ENCODE measurements at places on chromosomes 4 and X.
A peak's percentile ranks its signal among the peaks of the same experiment; 100 is the strongest.

- DNase-seq = no peak
Observed at GRCh38 chr4:135548711-135549110, 1347.1 kb upstream of the PABPC4L start.

DNA sequence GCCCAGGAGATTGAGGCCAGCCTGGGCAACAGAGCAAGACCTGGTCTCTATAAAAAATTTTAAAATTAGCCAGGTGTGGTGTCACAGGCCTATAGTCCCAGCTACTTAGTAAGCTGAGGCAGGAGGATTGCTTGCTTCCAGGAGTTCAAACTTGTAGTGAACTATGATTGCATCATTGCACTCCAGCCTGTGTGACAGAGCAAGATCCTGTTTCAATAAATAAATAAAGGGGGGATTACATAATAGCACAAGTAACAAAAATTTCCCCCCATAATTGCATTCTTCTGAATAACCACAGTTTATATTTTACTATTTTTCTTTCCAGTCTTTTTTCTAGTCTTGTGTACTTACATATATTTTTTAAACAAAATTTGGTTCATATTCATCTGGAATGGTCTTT lies 135.6 kb downstream of the CHIC2 start:
- DNase-seq = peak; percentile 72

DNA sequence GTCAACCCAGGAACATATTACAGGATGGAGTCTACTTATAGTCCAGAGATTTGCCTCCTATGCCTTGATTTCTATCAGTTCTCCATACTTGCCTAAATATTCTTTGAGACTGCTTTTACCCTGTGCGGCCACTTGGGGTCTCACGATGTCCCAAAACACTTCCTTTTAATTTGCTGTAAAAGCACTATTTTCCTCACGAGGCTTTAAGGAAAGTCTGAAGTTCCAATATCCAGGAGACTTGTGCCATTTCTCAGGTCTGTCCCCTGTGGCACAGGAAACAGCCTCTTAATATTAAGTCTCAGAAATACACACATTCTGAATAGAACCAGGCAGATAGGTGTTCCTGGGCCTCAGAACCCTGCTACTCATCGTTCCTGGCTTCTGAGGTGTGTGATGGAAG lies 142.9 kb downstream of the TMEM164 start:
- DNase-seq = no peak

DNA sequence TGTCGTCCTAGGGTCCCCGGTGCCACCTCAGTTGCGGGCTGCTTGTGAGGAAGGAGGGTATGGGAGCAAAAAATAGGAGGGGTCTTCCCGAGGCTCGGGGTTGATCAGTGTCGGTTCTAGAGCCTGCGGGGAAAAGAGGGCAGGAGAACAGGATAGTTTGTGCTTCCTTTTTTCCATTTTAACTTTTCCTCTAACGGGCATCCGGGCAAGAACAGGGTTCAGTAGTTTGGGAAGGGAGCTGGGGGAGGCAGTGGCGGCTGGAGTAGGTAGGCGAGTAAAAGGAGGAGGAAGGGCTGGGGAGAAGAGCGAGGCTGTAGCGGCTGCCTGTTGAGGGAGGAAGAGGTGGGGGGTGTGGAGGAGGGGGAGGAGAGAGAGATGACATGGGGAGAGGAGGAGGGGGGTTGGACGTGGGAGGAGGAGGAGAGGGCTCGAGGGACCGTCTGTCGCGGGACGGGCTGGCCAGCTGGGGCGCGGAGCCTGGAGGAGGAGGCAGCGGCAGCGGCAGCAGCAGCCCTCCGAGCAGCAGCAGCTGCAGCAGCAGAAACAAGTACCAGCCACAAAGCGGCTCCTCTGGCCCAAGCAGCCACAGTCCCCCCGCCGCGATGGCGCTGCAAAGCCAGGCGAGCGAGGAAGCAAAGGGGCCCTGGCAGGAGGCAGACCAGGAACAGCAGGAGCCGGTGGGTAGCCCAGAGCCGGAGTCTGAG lies at the start of gene SLC16A2:
Gene SLC16A2 (plus strand): TSS at position 458 of the 704 bp plus-strand sequence. CDS start 145 bp downstream, at position 603.
- DNase-seq = peak; percentile 76

GRCh38 chrX:41240509-41240908 lies 93.5 kb upstream of the DDX3X start:
- no peak for DNase-seq

DNA sequence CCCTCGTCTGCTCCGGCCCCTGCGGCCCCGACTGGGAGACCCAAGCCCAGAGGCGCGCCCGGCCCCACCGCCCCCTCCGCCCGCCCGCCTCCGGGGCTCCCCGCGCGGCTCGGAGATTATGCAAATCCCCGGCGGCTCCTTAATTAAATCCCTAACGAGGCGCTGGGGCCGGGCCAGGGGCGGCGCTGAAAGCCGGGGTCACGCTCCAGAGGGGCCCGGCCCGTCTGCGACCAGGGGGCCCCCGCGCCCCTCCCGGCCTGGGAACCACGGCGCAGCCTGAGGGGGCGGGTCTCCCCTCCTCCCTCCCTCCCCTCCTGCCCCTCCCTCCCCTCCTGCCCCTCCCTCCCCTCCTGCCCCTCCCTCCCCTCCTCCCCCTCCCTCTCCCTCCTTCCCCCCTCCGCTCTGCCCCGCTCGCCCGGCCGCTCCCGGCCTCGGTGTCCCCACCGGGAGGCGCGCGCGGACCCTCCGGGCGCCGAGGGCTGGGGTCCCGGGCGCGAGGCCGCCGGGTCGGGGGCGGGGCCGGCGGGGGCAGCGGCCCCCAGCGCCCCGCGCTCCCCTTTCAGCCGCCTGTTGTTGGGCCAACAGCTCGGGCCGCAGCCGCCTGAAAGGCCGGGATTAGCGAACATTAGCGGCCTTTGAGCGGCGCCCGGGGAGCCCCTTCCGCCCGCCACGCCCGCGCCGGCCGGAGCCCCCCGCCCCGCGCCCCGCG lies 25.9 kb upstream of the FGFR3 start:
- DNase-seq = no peak

- peak; percentile 50 for DNase-seq
Observed at GRCh38 chr4:85084371-85085094, 118.0 kb upstream of the WDFY3 start.

- DNase-seq = no peak
Observed at GRCh38 chrX:44156726-44157125, 183.5 kb upstream of the NDP start.

- DNase-seq = no peak
Observed at GRCh38 chr4:3829956-3830773, 64.0 kb downstream of the ADRA2C start.

GRCh38 chr4:134345244-134345643 lies 143.7 kb upstream of the PABPC4L start:
- no peak for DNase-seq

DNA sequence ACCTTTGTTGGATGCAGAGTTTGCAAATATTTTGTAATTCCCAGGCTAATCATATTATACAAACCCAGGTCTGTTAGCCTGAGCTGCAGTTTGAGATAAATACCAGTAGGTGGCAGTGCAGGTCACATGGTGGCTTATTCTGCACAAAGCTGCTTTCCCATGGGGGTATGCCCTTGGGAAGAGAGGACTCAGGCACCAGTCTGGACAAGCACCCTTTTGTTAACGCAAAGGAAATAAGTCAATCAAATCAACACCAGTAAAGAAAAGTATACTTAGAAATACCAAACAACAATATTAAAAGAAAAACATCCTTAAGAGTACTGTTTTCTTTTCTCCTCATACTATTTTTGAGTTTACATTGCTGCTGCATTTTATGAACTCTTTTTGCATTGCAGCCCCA lies 389.0 kb upstream of the ZFP42 start:
- DNase-seq = peak; percentile 13

DNA sequence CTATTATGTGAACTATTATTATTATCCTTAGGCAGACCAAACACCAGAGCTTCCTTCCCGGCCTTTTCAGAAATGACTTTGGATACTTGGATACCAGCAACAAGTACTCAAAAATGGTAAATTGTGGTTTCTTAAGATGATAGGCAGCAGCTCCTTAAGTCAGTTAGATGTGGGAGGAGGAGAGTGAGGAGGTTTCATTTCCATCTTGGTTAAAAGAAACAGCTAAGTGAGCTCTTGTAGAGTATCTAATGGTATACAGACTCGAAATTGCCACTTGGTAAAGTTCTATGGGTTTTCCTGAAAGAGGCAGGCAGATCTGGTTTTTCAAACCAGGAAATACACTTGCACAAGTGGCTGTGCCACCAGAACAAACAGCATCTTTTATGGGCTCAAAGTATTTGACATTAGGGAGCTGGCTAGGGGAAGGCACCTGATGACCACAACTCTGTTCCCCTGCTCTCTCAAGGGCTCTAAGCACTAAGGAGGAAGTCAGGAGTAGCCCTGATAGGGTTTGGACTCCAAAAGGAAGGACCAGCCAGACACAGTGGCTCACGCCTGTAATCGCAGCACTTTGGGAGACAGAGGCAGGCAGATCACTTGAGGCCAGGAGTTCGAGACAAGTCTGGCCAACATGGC lies 130.9 kb downstream of the TMEM164 start:
- DNase-seq = no peak

DNA sequence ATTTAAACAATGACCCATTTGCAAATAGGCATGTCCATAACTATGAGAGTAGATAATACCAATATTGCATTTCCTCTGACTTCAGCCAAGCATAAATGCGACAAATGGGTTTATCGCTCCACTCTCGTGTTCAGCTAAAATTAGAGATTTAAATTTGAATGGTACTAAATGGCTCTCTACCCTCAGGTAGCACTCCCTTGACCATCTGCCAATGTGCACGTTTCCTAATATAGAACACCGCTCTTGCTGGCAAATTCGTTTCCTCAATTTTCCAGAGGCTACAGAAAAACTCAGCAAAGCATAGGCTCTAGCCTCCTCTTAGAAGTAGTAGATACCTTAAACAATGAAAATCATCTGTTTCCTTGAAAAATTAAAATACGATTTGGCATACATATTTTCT lies 251.6 kb downstream of the ADGRA3 start:
- no peak for DNase-seq

- peak; percentile 30 for DNase-seq
Observed at GRCh38 chrX:7062276-7062675, 85.2 kb upstream of the STS start.

- no peak for DNase-seq
Observed at GRCh38 chr4:24195991-24196736, 306.3 kb upstream of the PPARGC1A start.

- no peak for DNase-seq
Observed at GRCh38 chr4:112311516-112311915, 14.3 kb downstream of the ALPK1 start.

DNA sequence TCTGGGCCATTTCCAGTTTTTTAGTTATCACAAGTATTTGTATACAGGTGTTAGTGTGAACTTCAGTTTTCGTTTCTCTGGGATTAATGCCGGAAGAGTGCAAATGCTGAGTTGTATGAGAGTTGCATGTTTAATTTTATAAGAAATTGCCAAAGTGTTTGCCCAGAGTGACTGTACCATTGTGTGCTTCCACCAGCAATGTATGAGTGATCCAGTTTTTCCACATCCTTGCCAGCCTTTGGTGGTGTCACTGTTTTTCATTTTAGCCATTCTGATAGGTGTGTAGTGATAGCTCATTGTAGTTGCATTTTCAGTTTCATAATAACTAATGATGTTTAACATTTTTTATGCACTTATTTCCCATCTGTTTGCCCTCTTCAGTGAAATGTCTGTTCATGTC lies 18.4 kb downstream of the PLS3 start:
- DNase-seq = no peak

GRCh38 chr4:7377223-7377865 lies 57.4 kb downstream of the PSAPL1 start:
- peak; percentile 63 for DNase-seq

- DNase-seq = no peak
Observed at GRCh38 chrX:88940904-88941303, 193.9 kb downstream of the CPXCR1 start.

- DNase-seq = no peak
Observed at GRCh38 chrX:30918480-30918879, 29.4 kb upstream of the TAB3 start.

DNA sequence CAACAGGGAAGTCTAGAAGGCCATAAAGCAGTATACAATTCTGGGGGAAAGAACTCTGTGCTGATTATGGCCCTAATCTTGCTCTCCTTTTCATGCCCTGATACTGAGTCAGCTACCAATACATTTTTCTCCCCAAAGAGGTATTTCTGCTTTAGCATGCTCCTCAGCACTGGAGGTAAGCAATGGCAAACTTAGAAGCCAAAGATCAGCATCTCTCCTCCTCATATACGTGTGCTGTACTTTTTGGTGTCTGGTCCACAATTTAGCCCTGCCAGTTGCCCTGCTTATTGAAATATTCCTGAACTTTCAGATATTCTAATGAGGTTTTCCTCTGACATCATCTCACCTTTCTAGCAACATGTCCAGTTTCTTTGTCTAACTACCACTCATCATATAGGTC lies 226.2 kb downstream of the FSTL5 start:
- peak; percentile 24 for DNase-seq

- DNase-seq = no peak
Observed at GRCh38 chr4:67037504-67038227, 507.6 kb downstream of the CENPC start.

- no peak for DNase-seq
Observed at GRCh38 chr4:110155654-110156053, 42.8 kb downstream of the ELOVL6 start.

- DNase-seq = no peak
Observed at GRCh38 chr4:3022112-3022511, 52.2 kb downstream of the HTT-AS start.

DNA sequence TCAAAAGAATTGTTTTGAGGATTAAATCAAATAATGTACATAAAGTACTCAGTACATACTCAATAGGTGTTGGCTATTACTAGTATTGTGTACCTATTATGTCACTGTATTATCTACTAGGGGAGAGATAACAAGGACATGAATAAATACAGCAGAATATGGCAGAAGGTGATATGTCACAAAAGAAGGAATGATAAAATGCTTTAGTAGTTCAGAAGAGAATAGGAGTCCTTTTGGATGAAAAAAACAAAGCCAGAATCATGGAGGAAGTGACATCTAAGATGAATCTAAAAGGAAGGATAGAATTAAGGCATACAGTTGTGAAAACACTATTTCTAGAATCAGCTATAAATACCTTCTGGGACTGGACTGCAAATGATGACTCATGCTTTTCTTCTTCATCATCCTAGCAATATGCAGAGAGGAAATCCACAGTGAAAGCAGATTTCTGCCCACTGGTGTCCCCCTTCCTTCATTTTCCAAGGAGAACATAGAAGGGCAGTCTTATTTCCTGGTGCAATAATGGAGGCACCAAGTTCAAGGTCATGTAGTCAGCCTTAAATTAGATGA lies 98.7 kb downstream of the GLUD2 start:
- peak; percentile 6 for DNase-seq
